ENCODE measurements at places on chromosomes 1 and 21. TPM values are rescaled to one million over a fixed set of nuclear protein-coding genes. Genes with fewer than 3 reads are reported as not detected.

GRCh38 chr1:28129150-28129549, 40.7 kb upstream of the EYA3 start:
- DNase-seq = no peak

DNA sequence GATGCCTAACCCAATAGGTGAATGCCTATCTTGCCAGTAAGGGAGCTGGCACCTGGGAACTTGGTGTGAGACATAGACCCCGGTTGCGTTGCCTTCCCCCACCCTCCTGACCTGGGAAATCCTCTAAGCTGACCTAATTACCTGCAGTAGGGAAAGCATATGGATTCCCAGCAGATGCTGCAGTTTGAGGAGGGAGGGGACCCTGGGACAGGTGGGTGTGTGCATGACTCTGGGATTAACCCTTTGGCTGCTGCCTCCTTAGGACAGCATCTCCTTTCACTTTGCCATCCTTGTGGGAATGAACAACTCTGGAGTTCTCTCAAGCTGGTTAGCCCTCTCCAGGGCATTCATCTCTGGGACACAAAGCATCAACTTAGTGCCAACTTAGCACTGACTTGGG, 16.4 kb upstream of the NFASC start:
- DNase-seq = no peak

- DNase-seq = no peak
Observed at GRCh38 chr1:229871078-229871676, 195.9 kb upstream of the GALNT2 start.

DNA sequence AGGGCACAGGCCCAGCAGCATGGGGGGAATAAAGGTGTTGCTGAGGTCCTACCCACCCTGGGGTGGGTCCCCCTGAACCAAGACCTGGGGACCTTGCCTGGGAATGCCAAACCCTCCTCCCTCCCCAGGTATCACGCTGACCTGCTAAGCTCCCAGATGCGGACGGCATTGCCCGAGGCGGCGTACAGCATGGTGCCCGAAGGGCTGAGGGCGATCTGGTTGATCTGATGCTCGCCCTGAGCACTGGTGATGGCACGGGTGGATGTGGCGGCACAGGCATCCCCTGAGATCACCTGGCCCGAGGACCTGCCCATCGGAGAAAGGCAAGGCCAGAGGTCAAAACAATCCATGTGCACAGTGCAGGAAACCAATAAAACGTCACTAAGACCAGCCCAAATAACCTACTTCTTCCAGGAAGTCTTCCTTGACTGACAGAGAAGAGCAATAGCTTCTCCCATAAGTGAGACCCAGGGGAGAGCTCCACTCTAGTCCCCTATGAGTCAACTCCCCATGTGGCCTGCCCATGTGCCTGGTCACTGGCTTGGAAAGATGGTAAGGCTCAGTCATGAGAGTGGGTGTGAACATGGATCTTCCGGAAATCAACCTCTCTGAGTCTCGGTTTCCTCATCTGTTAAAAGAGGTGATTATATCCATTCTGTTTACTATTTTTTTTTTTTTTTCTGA, 46.3 kb downstream of the KIF21B start:
- no peak for DNase-seq

The MCOLN2 gene
- 20.4 TPM for total RNA-seq

GRCh38 chr1:70805641-70806040, 242.0 kb downstream of the PTGER3 start:
- DNase-seq = no peak

- DNase-seq = no peak
Observed at GRCh38 chr1:151618470-151618869, 6.6 kb downstream of the SNX27 start.
